ENCODE measurements at places on chromosomes 6 and 20. TPM values are rescaled to one million over a fixed set of nuclear protein-coding genes. Genes with fewer than 3 reads are reported as not detected.

The SLC2A10 gene
- polyA plus RNA-seq, result 7.4 TPM

The DTD1 gene
- polyA plus RNA-seq, result 17.4 TPM

The TCF15 gene
- polyA plus RNA-seq, result 0.40 TPM

The B3GAT2 gene
- polyA plus RNA-seq, result 0.08 TPM

The TGM2 gene
- 457 TPM for polyA plus RNA-seq

The ELOVL4 gene
- polyA plus RNA-seq, result 0.22 TPM

The IRF4 gene
- polyA plus RNA-seq, result 0.85 TPM

The ULBP2 gene
- polyA plus RNA-seq, result 6.2 TPM

The ARHGAP18 gene
- polyA plus RNA-seq, result 16.4 TPM

DNA sequence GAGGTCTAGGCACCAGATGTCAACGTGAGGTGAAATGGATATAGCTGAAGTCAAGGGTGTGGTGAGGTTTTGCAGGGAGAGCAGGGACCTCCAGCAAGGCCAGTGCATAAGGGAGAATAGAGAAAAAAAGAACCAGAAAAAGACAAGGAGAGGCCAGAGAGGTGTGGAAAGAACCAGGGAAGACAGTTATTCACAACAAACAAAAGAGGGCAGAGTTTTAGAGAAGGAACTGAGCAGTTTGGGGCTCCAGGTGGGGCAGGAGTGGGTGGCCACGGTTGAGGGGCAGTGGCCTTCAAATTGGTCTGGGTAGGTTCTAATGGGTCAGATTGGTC is 11.6 kb upstream of the NQO2 start:
- no peak for DNase-seq

GRCh38 chr6:39466631-39467030 is 144.1 kb upstream of the KCNK16 start:
- no peak for DNase-seq

DNA sequence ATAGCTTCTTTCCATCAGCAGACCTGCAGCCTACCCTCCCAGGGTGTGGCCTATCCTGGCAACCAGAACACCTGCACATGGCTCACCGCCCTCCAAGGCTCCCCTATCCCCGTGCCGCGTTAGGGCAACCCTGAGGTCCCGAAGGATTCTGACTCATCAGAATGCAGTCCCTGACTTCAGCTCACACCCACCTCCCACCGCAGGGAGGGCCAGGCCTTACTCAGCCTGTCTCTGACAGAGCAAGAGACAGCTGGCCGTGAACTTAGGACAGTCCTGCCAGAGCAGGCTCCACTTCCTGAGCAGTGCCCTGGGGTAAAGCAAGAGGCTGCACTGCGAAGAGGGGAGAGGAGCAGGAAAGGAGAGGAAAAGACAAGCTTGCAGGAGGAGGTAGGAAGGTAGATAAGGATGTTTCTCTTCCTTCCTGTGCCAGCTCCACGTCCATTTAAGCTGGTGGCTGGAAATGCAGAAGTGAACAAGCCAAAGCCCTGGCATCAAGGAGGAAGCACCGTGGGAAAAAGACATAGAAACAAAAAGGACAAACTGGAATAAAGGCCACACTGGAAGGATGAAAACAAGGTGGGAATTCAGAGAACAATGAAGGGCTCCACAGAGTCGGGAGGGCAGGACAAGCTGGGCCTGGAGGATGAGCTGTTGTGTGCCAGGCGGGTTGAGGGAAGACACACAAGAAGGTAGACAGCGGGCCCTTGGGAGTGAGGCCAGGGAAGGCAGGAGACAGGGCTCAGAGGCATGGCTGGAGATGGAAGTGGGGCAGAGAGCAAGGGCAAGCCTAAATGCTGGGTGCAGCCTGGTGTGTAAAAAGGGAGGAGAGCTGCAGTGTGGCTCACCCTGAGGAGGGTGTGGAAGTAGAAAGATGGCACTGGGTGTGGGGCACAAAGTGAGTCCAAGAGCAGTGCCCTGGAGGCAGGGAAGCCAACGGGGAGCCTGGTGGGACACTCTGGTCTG is 102.7 kb downstream of the SLC23A2 start:
- DNase-seq, result no peak

- DNase-seq, result no peak
Measured at GRCh38 chr6:12356983-12357972, 67.1 kb downstream of the EDN1 start.

GRCh38 chr6:158231551-158232315 is 63.6 kb downstream of the GTF2H5 start:
- DNase-seq, result peak; percentile 71

DNA sequence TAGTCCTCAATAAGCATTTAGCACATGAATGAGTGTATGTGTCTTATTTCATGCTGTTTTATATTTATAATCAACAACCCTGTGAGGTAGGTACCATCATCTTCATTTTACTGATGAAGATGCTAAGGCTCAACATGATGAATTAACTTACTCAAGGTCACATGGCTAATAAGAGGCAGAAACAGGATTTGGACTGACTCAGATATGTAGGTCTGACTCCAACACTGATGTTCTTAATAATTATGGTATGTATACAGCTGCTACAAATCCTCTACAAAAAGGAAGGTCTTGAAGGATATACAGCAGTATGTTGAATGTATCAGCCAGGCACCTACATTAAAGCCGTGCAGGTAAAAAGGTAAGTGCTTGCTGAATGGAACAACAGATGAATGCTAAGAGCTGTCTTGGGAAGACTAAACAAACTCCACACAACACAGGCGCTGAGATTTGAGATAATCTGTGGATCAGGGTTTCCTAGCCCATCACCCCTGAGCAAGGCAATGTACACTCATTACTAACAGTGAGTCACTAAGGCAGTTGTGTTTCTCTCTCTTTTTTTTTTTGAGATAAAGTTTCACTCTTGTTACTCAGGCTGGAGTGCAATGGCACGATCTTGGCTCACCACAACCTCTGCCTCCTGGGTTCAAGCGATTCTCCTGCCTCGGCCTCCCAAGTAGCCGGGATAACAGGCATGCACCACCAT is 31.9 kb downstream of the TTI1 start:
- no peak for DNase-seq

DNA sequence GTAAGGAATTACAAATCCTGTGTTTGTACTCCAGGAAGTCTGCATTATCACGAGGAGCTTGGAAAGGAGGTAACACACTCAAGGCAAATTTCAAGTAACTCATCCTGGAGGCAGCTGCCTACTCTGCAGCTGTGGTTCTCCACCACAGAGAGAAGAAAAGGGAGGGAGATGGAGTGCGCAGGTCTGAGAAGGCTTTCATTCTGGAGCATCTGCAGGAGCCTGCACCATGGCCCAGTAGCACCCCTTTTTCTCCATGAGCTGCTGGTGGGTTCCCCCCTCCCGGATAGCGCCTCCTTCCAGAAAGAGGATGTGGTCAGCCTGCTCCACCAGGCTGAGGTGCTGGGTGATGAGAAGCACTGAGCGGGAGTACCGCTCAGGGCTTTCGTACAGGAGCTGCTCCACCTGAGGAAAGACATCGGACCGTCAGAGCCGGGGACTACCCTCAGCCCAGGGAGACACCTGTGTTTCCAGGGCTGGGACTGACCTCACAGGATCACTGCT is 1.6 kb upstream of the PSMB8 start:
- DNase-seq, result no peak

DNA sequence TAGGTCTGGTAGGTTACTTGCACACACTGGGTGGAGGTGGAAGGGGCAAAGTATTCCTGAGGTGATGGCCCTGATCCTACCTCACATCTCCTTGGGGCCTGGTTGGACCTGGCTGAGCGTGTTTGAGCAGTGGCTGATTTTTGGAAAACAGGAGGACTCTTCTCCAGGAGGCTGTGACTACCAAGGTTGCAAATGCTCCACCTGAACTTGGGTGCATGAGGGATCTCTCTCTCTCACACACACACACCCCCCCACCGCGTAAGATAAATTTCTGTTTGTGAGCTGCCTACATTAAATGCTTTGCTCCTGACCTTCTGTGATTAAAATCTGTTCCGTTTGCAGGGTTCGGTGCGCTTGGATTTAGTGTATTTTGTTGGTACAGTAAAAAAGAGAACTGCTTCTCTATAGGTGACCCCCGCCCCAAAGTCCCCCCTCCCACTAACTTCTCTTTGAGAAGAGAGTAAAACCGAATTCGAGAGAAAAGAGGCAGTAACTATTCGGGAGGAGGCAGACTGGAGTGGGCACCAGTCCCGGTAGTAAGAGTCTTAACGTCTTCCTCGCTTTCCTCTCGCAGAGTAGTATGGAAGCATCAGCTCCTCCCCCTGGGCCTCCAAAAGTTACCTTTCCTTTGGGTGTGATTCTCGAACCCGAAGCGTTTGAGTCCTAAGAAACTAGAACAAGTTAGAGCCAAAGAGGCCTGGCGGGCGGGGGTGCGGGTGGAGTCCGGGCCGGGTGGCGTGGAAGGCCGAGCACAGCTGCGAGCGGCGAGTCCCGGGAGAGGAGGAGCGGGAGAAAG is 585 bp upstream of the DSE start:
- DNase-seq, result no peak

DNA sequence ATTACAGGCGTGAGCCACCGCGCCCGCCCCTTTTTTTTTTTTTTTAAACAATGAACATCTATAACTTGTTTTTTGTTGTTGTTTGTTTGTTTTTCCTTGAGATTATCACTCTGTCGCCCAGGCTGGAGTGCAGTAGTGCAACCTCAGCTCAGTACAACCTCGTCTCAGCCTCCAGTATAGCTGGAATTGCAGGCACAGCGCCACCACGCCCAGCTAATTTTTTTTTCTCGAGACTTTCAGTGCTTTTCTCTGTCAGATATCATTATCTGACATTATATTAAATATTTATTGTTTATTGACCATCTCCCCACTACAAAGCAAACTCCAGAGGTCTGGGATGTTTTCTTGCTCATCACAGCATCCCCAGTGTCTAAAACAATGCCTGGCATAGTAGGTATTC is 2.3 kb upstream of the DLK2 start:
- no peak for DNase-seq

- peak; percentile 65 for DNase-seq
Measured at GRCh38 chr20:37564388-37565133, 36.9 kb upstream of the BLCAP start.

DNA sequence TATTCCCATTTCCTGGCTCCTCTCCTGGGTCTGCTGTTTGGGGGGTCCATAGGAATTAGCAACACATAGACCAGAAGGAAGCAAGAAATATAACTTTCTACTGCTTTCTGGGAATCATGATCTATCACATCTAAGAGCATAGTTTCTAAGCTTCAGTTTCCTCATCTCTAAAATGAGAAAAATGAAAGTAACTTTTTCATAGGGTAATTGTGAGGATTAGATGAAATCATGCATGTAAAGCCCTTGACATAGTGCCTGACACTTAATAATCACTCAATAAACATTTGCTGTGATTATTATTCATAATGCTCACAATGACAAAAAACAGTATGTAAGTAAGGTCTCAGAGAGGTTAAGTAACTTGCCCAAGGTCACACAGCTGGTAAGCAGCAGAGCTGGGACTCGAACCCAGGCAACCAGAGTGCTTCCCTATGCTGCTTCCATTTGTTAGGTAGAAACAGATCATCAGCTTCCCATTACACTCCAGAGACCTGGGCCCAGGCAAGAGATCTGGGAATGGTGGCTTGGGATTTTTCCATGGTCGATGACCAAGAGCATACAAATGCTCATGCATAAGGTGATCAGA is 86.6 kb upstream of the MAFB start:
- no peak for DNase-seq

GRCh38 chr20:2657241-2657640 is 4.8 kb downstream of the NOP56 start:
- DNase-seq, result no peak

DNA sequence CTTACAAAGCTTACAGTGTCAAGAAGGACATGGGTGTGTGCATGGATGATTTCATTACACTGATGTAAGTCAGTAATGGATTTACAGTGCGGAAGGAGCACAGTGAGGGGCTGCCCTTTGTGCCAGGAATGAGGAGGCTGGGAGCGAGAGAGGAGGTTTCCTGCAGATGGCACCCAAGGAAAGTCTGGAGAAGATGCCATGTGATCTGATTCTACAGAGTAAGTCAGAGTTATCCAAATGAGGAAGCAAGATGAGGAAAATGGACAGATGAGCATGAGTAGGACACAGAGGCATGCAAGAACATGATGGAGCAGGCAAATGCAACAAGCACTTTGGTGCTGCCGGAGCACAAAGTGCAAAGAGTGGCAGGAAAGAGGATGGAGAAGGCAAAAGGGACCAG is 29.7 kb downstream of the MAP7 start:
- no peak for DNase-seq

DNA sequence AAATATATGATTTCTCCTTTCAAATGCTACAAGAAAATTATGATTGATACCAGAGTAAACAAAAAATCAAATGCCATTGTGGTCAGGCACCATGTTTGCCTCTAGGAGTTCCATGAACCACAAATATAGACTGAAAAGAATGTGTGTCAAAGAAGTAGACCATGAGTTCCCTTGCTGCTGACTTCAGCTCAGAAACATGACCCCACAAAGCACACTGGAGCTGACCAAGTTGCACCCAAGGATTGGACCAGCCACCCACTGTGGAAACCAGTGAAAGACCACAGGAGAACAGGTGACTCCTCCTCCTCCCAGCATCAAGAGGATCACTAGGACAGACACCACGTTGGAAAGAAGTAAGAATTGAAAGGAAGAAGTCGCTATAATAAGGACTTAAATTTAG is 90.8 kb upstream of the TENT5A start:
- DNase-seq, result no peak

DNA sequence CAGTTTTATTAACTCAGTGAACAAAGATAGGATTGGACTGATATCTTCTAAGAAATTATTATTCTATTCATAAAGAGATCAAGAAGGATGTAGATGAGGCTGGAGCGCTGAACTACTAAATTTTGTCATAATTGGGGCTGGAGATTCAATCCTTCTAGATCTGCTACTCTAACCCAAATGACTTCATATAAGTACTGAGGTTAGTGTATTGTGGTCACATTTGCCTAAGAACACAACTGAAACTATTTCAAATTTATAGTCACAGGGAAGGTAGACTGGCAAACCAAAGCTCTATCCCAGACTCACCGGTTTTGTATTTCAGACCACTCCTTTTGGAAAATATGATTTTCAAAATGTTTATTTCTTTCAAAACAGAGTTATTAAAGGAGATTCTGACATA is 96.7 kb downstream of the BMP5 start:
- no peak for DNase-seq

GRCh38 chr6:162343936-162344645 is 383.5 kb downstream of the PRKN start:
- peak; percentile 19 for DNase-seq

All from lung (tissue), 17 donors.